Left cardiac atrium (tissue), 4 donors: ENCODE measurements at places on chromosomes 4 and X. TPM values are rescaled to one million over a fixed set of nuclear protein-coding genes. Genes with fewer than 3 reads are reported as not detected.
A peak's percentile ranks its signal among the peaks of the same experiment; 100 is the strongest.

- no peak for DNase-seq
These were observed 755.4 kb upstream of the HTR2C start for GRCh38 chrX:113828470-113828869.

GRCh38 chr4:3470244-3471097 is 7.4 kb downstream of the DOK7 start:
- peak; percentile 17 for DNase-seq

DNA sequence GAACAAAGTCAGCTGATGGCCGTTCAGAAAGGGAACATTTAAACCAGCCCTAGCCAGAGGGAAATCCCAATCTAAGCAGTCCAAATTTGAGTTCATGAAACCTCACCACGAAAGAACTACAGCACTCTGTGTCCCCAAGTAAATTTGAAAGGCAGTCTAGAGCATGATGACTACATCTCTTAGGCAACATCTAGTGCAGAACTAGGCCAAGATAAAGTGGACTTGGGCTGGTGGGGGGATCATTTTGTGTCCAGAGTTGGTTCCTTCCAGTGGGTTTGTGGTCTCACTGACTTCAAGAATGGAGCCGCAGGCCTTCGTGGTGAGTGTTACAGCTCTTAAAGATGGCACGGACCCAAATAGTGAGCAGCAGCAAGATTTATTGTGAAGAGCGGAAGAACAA is 64.9 kb downstream of the KLHL4 start:
- no peak for DNase-seq

- no peak for DNase-seq
These were observed 72.0 kb upstream of the GPM6A start for GRCh38 chr4:175884048-175884447.

DNA sequence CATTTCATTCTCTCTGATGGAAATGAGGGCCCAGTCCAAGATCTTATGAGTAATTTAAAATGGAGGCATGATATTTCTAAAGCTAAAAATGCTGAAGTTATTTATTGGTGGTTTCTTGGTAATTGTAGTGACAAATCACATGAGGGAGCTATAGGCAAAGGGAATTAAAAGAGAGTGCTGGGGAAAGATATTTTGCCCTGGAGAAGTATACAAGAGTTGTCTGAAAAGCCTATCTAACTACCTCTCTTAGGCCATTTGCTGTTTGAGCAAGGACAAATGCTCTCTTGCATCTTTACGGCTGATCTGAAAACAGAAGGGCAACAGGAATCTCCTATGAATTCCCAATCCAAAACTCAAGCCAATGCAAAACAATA is 89.4 kb downstream of the FMR1NB start:
- no peak for DNase-seq

- no peak for DNase-seq
These were observed 34.2 kb downstream of the LDB2 start for GRCh38 chr4:16864199-16864598.

DNA sequence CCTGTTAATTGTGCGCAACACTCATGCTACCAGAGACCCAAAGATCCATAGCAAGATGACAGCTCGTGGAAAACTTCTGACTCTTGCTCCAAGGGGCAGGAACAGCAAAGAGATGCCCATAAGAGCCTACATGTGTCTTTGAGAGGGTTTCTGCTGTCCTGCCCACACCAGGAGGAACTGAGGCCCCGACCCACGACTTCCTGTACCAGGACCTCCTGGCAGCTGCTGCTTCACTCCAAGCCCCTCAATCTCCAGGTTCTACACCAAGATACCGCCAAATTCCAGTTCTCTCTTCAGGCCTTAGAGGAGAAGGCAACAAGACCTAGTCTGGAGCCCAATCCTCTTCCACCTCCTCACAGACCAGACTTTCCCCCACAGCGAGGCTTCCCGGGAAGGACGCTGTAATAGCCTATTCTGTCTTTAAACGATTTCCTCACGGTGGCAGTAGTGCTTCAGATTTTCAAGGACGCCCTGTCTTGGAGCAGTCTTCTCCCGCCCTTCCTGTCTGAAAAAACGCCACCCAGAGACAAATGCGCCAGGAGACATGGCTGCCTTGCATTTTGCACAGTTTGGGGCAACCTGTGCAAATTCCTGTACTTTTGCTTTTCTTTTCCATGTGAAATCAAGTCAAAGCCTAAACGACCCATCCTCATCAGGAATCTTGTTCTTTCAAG is 230.2 kb upstream of the STK26 start:
- peak; percentile 85 for DNase-seq

DNA sequence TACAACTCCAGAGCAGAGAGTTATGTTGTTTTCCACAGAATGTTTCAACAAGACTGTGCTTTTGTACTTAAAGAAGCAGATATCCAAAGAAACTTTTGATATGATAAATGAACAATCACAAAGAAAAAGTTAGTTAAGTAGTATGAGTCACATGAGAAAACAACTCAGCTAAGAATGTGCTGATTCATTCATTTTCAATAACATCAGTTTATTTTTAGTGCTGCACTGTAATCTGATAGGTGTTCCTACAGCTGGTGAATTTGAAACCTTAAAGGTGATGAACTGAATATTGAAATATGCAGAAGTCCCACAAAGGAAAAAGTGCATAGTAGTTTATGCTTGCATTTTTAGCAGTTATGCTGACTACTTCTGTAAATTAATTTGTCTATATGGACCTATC is 180.3 kb upstream of the TENM3 start:
- DNase-seq = no peak

- DNase-seq = no peak
These were observed 31.4 kb downstream of the CPE start for GRCh38 chr4:165410214-165410613.

DNA sequence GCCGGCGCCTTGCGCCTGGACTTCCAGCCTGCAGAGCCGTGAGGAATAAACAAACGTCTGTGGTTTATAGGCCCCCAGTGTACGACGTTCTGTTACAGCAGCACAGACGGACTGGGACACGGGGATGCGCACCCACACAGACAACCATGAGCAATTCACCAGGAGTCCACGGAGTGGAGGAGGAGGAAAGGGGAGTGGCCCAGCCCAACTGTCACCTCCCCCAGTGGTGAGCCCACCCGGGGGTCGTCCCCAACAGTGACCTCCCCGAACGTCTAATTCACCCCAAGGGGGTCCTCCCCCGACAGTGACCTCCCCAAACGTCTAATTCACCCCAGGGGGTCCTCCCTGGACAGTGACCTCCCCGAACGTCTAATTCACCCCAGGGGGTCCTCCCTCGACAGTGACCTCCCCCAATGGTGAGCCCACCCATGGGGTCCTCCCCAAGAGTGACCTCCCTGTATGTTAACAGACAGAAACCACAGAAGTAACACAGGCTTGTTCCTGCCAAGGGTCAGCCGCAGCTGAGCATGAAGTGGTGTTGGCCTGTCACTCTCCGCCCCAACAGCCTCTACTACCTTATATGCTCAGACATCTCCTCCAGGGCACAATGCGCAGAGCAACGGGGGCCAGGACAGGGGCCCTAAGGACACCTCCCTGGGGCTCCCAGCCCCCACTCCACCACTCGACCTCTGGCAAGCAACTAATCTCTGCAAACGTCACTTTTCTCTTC is 6.2 kb downstream of the GAK start:
- DNase-seq = no peak

DNA sequence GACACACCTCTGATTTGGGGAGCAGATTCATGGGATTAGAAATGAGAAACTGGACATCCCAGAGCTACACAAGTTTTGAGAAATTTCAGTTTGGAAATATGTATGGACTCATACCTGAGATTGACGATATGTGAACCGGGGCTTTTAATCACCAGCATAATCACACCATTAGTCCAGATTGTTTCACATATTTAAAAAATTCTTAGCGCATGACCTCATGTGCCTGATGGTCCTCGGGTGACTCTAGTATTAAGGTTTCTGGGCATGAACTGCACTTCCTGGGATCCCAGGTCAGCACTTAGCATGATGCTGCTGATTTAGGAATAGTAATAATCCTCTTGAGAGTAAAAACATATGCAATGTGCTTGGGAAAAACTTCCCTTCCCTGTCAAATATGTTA is 91.9 kb upstream of the BCOR start:
- DNase-seq = no peak

DNA sequence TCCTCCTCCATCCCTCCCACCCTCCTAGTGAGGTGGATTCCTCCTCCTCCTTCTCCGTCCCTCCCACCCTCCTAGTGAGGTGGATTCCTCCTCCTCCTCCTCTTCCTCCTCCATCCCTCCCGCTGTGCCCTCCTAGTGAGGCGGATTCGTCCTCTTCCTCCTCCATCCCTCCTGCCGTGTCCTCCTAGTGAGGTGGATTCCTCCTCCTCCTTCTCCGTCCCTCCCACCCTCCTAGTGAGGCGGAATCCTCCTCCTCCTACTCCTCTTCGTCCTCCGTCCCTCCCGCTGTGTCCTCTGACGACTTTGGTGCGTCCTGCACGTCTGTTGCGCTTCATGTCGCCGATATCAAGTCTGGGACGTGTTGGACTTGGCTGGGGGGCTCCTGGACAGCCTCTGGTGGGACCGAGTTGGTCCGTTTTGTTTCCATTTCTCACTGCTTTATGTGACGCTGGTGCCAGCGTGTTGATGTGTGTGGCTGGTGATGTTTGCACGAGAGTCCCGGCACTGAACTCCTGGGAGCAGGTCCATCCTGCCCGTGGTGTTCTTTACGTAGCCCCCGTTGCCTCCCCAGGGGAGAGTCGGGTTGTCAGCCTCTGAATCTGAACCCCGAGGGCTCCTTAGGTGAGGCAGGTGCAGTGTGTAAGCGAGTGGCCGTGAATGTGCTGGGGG is 5.4 kb downstream of the AKAP17A start:
- no peak for DNase-seq

DNA sequence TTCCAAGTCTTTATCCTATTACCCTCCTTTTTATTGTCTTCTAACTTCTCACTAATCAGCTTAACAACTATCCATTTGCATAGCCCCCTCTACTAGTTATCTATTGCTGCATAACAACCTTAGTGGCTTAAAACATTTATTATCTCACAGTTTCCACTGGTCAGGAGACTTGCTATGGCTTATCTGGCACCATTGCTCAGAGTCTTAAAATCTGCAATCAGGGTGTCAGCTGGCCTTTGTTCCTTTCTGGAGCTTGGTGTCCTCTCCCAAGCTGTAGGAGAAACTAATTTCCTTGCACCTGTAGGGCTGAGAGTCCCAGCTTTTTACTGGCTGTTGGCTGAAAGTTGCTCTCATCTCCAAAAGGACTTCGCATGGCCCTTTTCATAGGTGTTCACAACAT is 137.0 kb upstream of the SMIM31 start:
- no peak for DNase-seq

GRCh38 chr4:136650541-136651277 is 881.6 kb downstream of the PCDH18 start:
- DNase-seq = no peak

DNA sequence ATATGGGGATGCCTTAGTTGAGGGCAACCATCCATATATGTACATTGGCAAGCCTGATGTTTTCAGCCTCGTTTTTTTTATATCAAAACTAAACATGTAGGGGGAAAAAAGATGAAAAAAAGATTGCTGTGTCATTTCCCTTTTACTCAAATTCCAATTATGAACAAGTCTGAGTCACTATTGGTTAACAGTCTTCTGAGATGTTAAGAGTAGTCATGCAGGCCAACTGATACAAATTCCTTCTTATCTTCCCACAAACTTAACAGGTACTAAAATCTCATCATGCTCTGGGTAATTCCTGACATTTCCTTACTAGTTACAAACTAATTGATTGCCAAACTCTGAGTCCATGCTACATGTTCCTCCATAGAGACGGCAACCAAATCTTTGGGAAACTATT is 222.1 kb downstream of the FRMPD4 start:
- no peak for DNase-seq

DNA sequence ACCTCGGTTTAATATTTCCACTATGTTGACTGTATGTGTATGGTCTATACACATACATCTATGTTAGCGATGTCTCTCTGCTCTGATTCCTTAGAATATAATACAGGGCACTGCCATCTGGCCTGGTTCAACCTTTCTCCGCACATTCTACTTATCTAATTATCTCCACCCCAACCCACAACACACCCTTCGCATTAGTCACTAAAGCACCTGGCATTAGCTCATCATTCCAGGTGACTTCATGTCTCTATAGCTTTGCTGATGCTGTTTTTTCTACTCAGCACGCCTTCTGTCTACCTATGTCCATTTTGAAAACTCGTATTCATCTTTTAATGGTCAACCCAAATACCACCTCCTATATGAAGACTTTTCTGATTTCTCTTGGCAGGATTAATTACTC is 425.2 kb upstream of the RASGEF1B start:
- DNase-seq = no peak

DNA sequence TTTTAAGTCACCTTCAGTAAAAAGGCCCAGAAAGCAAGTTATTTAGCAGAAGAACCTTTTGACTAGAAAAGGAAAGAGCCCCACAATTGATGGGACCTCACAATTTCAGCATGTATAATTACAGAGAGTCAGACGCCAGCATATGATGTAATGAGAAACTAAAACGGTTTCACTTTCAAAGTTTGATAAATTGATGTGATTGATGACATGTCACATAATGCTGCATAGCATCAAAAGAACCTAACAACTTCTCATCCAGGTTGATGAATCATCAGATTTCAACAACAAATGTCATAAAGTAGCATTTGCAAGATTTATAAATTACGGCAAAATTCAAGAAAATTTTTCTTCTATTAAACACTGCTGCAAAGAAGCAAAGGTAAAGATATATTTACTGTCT is 3.9 kb upstream of the GAR1 start:
- DNase-seq = no peak

GRCh38 chr4:99855678-99856077 is 38.5 kb downstream of the LAMTOR3 start:
- DNase-seq = no peak

DNA sequence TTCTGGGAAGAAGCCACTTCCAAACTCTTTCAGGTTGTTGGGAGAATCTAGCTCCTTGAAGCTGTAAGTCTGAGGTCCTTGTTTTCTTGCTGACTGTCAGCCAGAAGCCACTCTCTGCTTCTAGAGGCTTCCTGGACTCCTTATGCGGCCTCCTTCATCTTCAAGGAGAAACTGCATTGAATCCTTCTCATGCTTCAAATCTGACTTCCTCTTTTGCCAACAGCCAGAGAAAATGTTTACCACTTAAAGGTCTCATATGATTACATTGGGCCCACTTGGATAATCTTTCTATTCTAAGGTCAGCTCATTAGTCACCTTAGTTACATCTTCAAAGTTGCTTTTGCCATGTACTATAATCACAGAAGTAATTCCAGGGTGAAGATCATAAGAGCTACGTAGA is 327.0 kb downstream of the HNRNPD start:
- DNase-seq = no peak

- DNase-seq = no peak
These were observed 50.4 kb downstream of the APOO start for GRCh38 chrX:23857363-23857762.

DNA sequence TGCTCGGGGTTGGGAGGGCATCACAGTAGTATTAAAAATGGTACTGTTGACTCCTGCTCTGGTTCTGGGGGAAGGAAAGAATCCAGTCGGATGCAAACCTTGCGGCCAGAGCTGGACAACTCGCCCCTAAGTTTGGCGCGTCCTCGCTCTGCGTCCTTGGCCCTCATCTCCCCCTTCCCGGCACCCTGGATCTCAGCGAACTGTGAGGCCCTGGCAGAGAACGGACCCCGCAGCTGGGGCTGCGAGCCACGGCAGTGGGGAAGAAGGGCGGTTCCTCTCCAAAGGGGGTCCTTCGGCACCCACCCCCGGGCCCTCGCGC is 14.0 kb downstream of the ARHGEF6 start:
- DNase-seq = no peak

Gene RS1
- total RNA-seq = not detected

Gene RAB39B
- 0.24 TPM for total RNA-seq

Gene AFM
- total RNA-seq = not detected

Gene EGF
- total RNA-seq = 8.3 TPM

Gene HTRA3
- 78.2 TPM for total RNA-seq

Gene MAGED2
- total RNA-seq = 92.6 TPM

Gene OPRPN
- total RNA-seq = not detected
